GM18507 (cell line): ENCODE measurements at places on chromosomes 6 and 20.

GRCh38 chr20:62464990-62465389 lies 10.8 kb downstream of the GATA5 start:
- DNase-seq: no peak

GRCh38 chr20:11101243-11101642 lies 427.4 kb upstream of the JAG1 start:
- DNase-seq: no peak

DNA sequence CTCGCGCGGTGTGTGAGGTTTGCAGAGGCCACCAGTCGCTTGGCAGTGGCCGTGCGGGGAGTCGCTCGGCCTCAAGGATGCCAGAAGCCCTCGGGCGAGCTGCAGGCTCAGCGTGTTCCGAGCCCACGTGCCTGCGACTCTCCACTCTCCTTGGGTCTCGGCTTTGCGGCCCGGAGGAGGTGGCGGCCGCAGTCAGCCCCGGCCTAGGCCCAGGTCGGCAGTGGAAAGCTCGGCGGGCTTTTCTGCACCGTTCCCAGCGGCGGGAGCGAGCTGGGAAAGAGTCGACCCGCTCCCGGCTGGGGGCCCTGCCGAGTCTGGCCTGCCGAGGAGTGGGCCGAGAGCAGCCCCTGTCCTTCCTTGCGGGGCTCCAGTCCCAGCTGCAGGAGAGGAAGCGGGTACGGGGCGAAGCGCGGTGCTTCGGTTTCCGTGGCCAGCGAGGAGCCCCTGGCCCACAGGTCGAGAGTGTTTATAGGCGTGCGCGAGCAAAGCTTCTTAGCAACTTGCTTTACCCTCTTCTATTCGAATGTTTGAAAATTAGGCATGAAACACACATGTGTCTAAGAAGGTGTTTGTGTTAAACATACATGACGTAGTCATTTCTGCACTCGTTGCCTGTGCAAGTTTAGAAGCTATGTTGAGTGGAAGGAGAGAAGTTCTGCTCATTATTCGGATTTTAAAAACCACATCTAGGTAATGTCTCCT lies 5.6 kb downstream of the FOXC1 start:
- DNase-seq: no peak

DNA sequence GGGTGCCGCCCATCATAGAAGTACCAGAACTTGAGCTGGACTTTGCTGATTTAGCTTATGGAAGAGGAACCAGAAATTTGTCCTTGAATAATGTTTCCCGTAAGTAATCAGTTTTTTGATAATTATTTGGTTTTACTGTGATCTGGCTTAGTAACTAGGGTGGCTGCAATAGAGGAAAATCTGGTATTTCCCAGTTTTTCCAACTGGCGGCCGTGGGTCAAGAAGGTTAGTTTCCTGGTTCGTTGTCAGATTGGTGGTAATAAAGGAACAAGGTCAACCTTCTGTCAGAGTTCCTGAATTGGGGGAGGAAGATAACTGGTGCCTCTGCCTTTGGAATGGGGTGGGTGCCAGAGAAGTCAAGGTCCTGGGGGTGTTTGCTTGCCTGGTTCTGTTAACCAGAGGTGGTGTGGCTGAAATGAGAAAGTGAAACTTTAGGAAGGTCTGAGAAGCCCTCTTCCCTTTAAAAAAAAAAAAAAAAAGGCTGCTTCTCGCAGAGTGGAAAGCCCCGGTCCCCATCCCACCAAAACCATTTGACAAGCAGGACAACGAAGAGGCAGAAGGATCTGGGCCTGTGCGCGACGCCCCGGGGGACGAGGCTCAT lies at the start of gene CALHM6:
CALHM6 (plus strand) TSS at position 45 of the 601 bp plus-strand sequence; CDS start at position 600, 555 bp downstream.
- DNase-seq: no peak

DNA sequence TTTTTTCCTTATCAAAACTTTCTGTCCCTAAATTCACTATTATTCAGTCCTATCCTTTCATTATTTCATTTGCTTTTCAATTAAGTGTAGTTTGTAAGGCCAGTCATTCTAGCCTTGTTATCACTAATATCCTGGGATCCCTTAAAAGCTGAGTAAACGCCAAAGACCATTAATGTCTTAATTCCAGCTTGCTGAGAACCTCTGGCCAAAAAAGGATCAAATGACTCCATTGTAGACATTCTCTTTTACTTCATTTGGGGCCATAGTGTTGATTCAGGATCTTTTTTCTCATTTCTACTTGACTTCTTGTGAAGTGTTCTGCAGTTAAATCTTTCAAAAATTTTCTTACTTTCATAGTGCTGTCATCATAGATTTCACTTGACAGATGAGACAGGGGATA lies 379.7 kb downstream of the LAMA2 start:
- DNase-seq: no peak

GRCh38 chr6:44072959-44073611 lies 54.2 kb downstream of the MRPL14 start:
- peak; percentile 87 for DNase-seq

- DNase-seq: no peak
These were observed 176.6 kb upstream of the TAB2 start for GRCh38 chr6:149140910-149141290.

- DNase-seq: no peak
These were observed 79.4 kb downstream of the ZDHHC14 start for GRCh38 chr6:157460182-157460999.

DNA sequence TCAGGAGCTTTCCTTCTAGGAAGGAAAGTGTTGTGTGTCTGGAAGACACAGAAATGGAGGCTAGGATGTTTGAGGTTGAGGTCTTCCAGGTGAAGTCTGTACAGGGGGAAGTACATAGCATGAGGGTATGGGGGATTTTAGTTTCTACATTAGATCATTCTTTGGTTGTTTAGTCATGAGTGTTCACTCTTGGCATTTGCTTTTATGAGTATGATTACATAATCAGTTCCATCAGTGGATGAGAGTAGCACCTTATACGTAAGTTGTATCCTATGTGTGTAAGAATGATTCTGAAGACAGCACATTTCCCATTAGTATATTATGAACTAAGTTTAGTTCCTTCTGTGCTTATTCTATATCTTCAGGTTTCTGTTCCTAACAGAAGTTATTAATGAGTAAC lies 1.9 kb downstream of the CDYL start:
- no peak for DNase-seq

- DNase-seq: no peak
These were observed 298.2 kb downstream of the PHACTR1 start for GRCh38 chr6:13014504-13015378.

- no peak for DNase-seq
These were observed 327.5 kb upstream of the JARID2 start for GRCh38 chr6:14918200-14918907.

DNA sequence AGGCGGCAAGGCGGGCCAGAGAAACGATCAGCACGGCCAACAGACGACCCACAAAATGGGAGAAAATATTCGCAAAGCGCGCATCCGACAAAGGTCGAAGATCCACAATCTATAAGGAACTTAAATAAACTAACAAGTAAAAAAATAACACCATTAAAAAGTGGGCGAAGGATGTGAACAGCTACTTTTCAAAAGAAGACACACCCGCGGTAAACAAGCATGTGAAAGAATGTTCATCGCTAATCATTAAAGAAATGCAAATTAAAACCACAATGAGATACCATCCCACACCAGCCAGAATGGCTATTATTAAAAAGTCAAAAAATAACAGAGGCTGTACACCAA lies 117.8 kb upstream of the SIRPA start:
- DNase-seq: no peak

GRCh38 chr6:24195836-24196597 lies 70.0 kb downstream of the NRSN1 start:
- no peak for DNase-seq

- no peak for DNase-seq
These were observed 24.6 kb downstream of the MCUR1 start for GRCh38 chr6:13789746-13790145.

- DNase-seq: no peak
These were observed 43.7 kb upstream of the HFE start for GRCh38 chr6:26043384-26044139.

DNA sequence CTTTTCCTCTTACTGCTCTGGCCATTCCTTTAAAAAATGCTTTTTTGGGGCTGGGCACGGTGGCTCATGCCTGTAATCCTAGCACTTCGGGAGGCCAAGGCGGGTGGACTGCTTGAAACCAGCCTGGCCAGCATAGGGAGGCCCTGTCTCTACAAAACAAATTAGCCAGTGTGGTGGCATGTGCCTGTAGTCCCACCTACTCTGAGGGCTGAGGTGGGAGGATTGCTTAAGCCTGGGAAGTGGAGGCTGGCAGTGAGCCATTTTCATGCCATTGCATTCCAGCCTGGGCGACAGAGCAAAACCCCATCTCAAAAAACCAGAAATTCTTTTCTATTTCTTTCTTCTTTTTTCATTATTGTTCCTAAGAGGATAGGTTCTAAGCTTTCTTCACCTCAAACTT lies 36.9 kb upstream of the RNF144B start:
- no peak for DNase-seq

- DNase-seq: no peak
These were observed 14.6 kb downstream of the PDYN start for GRCh38 chr20:1979106-1979778.

GRCh38 chr6:158879180-158879579 lies 60.0 kb upstream of the EZR start:
- no peak for DNase-seq

DNA sequence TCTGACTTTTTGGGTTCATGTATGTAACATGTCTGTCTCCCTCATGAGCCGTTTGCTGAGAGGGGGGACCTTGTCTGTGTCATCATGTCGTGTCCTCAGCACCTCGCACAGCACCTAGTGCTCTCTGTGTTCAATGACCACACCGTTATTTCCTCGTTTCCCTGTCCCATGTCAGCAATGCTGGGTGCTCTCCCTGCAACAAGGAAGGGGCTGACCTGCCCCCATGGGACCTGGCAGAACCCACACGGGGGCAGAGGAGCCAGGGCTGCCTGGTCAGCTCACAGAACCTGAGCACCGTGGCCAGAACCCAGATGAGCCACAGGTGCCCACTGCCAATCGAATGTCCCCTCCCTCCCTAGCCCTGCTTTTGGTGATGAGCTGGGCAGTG lies 7.3 kb downstream of the ADA start:
- no peak for DNase-seq

- DNase-seq: no peak
These were observed 17.9 kb upstream of the CCDC170 start for GRCh38 chr6:151475653-151476523.

GRCh38 chr6:106060167-106060566 lies 26.0 kb upstream of the PRDM1 start:
- no peak for DNase-seq

- DNase-seq: no peak
These were observed 322.5 kb downstream of the HACE1 start for GRCh38 chr6:104537180-104537579.

GRCh38 chr20:61186771-61187472 lies 65.1 kb upstream of the CDH4 start:
- no peak for DNase-seq

DNA sequence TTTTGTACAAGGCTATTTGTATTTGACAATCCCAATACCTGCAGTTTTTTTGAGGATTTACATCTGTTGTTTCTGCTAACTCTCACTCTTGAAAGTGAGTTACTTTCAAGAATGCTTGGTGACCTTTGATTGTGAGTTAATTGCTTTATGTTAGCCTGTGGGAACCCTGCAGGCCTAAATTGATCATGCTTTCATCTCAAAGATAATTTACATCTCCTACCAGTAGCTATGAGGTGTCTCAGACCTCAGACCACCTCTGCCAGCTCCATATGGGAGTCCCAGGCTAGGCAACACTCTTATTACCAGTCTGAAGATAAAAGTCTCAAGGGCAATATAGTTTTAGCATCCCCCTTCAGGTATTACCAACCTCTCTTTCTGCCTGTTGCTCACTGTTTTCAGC lies 116.4 kb upstream of the THEMIS start:
- DNase-seq: no peak

- no peak for DNase-seq
These were observed 537 bp downstream of the PRR3 start for GRCh38 chr6:30557683-30557981.

DNA sequence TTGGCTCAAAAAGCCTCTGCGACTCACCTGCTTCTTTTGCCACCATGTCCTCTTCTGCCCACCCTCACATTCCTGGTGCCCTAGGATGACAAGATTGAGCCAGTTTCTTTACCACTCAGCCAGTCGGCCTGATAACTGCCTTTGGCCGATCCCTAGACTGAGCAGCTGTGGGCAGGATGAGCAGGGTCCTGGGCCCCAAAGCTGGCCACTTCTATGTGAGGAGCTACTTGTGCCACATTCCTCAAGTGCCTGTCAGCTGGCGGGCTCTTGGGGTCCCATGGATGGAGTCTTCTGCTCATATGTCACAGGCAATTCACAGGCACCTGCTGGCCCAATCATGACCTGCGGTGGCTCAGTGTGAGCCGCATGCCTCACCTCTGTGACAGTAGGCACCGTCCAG lies 16.5 kb downstream of the DYNLRB1 start:
- DNase-seq: no peak

DNA sequence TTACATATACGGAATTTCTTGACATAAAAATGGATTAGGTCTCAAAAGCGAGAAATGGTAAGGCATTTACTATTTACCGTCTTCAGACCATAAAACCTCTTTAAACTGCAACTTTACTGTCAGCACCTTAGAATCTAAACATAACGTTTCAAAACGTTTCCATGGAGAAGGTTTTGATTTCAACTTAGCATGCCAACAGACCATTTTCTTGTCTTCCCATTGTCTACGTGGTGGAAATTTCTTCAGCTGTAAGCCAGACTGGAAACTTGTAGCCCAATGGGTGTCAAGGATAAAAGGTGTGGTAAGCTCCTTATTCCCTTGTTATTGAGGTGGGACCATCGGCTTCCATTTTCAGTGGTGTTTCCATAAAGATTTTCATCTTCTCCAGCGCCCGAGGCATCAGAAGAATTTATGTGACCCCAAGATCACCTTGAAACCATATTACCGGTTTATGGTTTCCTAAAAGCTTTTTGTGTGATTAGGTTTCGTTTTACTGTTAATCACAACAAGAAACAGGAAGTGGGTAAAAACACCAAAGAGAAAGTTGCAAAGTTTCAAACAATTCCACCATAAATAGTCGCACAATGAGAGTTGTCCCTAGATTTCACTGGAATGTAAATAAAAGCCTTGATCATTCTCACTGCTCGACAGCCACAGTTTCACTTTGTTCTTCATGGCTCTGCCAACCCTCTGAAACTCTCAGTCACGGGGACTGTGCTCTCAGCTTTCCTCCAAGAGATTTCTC lies 63.0 kb upstream of the CD2AP start:
- no peak for DNase-seq

DNA sequence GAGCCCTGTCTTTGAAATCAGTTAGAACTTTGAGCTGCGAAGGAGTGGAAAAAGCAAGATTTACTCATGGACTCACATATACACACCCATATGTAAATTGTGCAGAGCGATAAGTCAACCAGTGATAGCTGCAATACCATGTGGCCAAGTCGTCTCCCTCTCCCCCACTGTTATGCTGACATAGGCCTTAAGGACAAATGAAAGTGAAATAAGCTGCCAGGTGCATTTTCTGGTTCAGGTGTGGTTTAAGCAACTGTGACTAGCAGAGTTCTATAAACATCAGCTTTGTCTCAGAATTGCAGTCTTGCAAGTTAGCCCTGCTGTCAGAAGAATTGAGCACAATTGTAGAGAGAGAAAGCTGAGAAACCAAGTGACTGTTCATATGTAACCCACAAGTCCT lies 9.6 kb downstream of the FAM83B start:
- DNase-seq: no peak

DNA sequence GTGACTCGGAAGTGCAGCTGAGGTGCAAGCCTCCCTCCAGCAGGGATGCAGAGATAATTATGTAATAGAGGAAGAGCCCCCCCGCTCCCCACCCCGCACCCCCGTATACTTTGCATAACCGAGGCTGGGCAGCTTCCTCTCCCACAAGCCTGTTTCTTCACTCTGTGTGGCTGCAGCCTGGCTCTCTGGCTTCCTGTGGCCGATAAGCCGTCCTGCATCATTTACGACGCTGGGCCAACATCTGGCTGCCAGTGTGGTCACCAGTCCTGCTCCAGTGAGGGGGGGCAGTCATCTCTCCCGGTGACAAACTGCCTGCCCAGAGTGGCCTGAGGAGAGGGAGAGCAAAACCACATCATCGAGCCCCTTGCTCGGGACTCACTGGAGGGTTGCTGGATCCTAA lies 59.2 kb downstream of the RBM38 start:
- peak; percentile 60 for DNase-seq
